RPMI7951 (cell line): ENCODE measurements at places on chromosomes 2 and 18. TPM values are rescaled to one million over a fixed set of nuclear protein-coding genes. Genes with fewer than 3 reads are reported as not detected.

GRCh38 chr2:54559593-54560145 is 103.5 kb downstream of the SPTBN1 start:
- peak; percentile 90 for DNase-seq

DNA sequence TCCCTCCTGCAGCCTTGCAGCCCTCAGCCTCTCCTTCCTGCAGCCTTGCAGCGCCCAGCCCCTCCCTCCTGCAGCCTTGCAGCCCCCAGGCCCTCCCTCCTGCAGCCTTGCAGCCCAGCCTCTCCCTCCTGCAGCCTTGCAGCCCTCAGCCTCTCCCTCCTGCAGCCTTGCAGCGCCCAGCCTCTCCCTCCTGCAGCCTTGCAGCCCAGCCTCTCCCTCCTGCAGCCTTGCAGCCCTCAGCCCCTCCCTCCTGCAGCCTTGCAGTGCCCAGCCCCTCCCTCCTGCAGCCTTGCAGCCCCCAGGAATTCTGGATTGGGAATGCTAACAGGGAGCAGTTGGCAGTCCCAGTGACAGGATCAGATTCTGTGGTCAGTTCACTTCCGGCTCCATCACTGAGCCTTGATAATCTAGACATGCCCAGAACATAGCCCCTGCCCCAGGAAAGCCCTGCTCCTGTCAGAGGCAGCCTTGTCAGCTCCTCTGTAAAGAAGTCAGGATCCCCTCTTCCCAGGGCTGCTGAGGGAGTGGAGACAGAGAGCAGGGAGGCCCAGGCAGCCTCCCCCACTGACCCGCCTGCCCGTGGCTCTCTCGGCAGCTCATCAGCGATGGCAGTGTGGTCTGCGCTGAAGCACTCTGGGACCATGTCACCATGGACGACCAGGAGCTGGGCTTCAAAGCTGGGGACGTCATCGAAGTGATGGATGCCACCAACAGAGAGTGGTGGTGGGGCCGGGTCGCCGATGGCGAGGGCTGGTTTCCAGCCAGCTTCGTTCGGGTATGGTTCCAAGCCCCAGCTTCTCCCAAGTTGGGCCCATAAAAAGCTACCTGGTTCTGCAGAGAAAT is 54.8 kb downstream of the FAM168B start:
- DNase-seq, result no peak

DNA sequence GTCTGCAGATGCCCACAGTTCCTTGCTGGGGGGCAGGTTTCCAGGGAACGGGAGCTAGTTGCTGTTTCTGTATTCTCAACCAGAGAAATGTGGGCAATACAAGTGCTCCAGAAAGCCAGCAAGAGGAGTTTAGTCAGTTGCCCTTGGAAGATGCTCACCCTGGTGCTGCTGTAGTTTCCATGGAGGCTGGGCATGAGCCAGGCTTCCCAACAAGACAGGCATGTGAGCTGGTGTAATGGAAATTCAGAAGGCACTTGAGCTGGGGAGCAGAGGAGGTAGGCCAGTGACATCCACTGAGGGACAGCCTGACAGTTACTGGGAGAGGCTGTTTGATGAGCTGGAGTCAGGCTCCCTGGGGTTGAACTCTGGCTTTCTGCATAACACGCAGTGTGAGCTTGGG is 7.7 kb downstream of the HK2 start:
- no peak for DNase-seq

- DNase-seq, result peak; percentile 82
Measured at GRCh38 chr2:17813742-17814473, 2.4 kb upstream of the MSGN1 start.

The PROC gene
- 0.48 TPM in 1 of 2 replicates, not detected in the other for total RNA-seq
